Immature natural killer cell (primary cell): ENCODE measurements at places on chromosomes 6 and 20. TPM values are rescaled to one million over a fixed set of nuclear protein-coding genes. Genes with fewer than 3 reads are reported as not detected.

PGC gene
- not detected for polyA plus RNA-seq

ZGPAT gene
- polyA plus RNA-seq: 64.1 TPM

LPA gene
- not detected for polyA plus RNA-seq

ELOVL4 gene
- not detected for polyA plus RNA-seq

C6orf163 gene
- polyA plus RNA-seq: 0.42 TPM

ZNF831 gene
- polyA plus RNA-seq: 0.59 TPM

CST1 gene
- polyA plus RNA-seq: not detected

HLA-DMB gene
- polyA plus RNA-seq: 89.1 TPM

C20orf204 gene
- not detected for polyA plus RNA-seq
